ENCODE measurements at places on chromosomes 3 and 15.

GRCh38 chr15:43927203-43927602, 100.4 kb downstream of the WDR76 start:
- DNase-seq, result no peak

GRCh38 chr3:15152184-15152583, 53.2 kb upstream of the RBSN start:
- no peak for DNase-seq

- DNase-seq, result no peak
Observed at GRCh38 chr3:152405915-152406802, 137.4 kb downstream of the MBNL1 start.

DNA sequence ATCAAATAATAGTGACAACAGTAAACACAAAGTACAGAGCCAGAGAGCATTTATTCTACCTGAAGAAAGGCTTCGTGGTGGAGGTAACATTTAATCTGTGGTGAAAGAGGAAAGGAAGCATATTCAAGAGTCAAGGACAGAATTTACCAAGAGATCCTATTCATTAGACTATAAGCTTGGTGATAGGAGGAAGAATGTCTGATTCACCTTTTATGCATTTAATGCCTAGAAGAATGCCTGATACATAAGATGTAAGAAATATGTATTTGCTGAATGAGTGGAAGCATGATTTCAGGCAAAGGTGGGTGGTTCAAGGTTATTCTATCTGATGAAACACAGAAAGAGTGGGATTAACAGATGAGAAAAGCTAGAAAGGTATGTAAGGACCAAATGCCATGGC, 119.8 kb downstream of the SERPINI1 start:
- no peak for DNase-seq

GRCh38 chr15:80587816-80588456, 107.2 kb upstream of the ABHD17C start:
- no peak for DNase-seq

- DNase-seq, result no peak
Observed at GRCh38 chr3:59502806-59503205, 453.0 kb upstream of the CFAP20DC start.

All from NAMALWA (cell line).